ENCODE measurements at places on chromosomes 7 and 10. TPM values are rescaled to one million over a fixed set of nuclear protein-coding genes. Genes with fewer than 3 reads are reported as not detected.

- DNase-seq = no peak
Measured at GRCh38 chr7:151652111-151652510, 132.4 kb upstream of the RHEB start.

DNA sequence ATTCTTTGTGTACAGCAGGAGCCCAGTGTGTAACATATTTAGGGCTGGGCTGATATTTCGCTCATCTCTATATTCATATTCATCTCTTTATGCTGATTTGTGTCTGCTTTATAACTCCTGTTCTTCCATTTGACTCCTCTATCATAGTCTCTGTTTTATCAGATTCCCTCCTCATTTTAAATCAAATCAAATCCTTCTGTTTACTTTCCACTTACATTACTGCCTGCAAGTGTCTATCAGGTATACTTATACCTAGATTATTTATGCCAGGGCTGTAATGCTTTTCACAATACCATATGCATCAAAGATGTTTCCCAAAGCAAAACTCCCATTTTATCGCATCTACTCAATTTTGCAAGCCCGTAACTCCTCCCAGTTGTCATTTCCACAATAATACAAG is 990.7 kb downstream of the SORCS1 start:
- no peak for DNase-seq

DNA sequence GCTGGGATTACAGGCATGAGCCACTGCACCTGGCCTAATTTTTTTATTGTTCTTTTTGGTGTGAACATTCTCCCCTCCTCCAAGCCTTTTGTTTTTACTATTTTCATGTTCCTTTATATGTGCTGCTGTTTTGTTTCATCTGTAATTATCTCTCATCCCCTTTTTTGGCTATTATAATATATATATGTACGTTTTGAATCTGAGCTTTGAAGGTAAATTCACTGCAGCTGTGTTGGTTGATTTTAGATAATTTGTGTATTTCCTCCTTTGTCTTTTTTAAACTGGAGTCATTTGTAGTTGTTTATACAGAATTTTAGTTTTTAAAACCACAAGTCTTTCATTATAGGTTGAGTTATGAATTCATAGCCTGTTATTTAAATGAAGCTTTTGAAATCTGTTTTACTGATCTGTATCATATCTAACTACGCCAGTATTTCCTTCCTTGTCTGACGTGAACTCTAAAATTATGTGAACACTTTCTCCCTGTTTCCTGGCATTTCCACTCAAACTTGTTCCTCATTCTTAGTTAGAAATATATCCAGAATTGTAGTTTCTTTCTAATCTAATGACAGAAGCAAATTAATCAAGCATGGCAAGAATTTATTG is 54.9 kb downstream of the PTEN start:
- DNase-seq = no peak

- peak; percentile 20 for DNase-seq
Measured at GRCh38 chr10:103595933-103596726, 102.6 kb downstream of the NEURL1 start.

GRCh38 chr7:50645186-50645585 is 80.0 kb upstream of the DDC start:
- DNase-seq = no peak

GRCh38 chr10:78458983-78459638 is 425.4 kb downstream of the RPS24 start:
- DNase-seq = no peak

DNA sequence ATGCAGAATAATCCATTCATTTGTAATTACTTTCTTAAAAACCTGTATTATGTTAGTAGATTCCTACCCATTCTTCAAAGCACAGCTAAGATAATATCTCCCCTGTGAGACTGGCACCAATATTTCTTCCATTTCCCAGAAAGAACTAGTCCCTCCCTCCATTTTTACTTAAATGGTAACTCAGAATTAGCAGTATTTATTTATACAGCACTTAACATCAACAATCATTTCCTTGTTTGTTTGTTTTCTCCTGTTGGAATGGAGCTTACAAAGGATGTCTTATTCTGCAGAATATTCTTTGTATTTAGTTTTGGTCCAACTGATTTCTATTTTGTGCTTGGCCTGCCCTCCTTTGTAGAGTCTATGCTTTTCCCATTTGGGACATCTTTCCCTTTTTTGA is 32.1 kb upstream of the PTPN12 start:
- DNase-seq = no peak

GRCh38 chr10:133010095-133010842 is 67.9 kb upstream of the CFAP46 start:
- DNase-seq = no peak

DNA sequence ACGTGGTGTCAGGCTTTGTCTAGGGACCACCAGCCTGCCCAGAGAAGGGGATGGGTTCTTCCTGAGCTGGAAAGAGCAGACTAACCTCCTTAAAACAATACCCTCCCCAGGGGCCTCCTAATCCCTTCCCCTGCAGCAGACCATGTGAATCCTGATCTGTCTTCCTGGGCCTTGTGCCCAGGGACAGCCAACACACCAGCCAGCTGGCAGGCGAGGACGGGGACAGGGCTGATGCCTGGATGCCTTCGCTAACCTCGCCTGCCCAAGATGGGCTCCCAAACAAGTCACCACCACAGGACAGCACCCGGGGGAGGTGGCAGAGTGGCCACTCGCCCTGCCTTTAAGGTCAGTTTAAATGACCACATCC is 17.6 kb downstream of the PODXL start:
- DNase-seq = no peak

GRCh38 chr10:63520500-63521415 is at the start of gene REEP3:
Gene REEP3, plus strand, starts transcription at chr10:63521401. Its CDS starts 145 bp downstream, at chr10:63521546.
- DNase-seq = no peak

GRCh38 chr10:125448596-125448995 is 234.4 kb downstream of the TEX36 start:
- DNase-seq = no peak

DNA sequence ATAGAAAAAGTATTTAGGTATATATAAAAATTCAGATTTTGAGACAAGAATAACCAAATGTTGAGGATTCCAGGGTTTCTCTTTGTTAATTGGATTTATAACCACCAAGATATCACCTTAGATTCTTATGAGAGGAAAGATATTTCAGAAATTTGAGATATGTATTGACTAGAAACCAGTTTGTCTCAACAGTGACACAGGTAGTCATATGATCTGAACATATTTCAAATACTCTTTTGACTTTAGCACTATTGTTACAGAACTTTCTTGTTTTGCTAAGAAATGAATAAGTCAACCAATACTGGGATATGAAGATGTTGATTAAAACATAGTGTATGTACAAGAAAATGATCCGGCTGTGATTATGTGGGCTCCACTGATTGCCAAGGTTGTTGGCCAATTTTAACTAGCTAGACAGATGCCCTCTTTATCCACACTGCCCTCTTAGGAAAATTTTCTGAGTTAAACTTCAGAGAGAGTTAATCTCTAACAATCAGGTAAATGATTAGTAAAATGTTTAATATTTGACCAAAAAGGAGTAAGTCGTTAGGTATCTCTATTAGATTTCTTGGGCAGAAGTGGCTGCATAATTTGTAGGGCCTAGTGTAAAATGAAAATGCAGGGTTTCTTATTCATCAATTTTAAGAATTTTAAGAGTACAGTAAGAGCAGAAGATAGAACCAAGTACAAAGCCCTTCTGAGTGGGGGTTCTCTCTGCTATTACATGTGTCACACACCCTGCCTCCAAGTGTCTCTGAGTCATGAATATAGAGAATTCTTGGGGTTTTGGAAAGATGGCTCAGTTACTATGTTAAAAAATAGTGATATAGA is 376.0 kb downstream of the TFEC start:
- no peak for DNase-seq

The TAS2R3 gene
- total RNA-seq = 3.6 TPM

The C10orf105 gene
- total RNA-seq = under 0.01 TPM

The LRRN3 gene
- total RNA-seq = 2.5 TPM

All from skin of body (tissue), 3 donors.